ENCODE measurements at places on chromosomes 7 and 10.

DNA sequence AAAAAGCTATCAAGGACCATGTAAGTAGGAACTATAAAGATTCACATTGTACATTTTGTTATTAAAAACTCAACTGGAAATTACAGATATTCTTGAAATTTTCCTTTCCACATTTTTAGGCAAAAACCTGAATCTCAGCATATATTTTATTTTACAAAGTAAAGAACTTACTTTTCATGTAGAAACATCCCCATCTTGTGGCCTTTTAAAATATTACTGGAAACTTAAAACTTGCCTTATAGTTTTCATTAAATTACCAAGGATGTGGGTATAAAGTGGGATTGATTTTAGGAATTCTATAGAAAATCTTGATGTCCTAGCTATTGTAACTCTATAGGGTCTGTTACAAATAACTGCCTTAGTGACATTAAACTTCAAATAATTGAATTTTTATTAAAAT lies 10.6 kb downstream of the DBF4 start:
- DNase-seq = no peak

DNA sequence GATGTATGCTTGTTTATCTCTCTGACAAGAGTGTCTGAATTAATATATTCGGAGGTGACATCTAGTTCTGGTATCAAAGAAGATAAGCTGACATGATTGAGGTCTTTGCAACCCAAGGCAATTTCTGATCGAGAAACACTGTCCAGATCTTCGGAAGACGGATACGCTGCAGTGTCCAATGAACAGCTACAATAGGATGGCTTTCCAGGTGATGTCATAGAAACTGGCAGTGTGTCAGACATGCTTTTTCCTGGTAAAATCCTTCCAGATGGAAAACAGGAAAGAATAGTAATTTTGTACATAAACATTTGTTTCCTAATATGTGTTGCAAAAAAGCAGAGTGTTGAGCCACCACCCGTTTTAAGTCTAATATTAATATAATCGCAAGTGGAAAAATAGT lies 33.4 kb downstream of the VWDE start:
- DNase-seq = no peak

- no peak for DNase-seq
Measured at GRCh38 chr10:92430103-92430502, 139.1 kb downstream of the MARCHF5 start.

DNA sequence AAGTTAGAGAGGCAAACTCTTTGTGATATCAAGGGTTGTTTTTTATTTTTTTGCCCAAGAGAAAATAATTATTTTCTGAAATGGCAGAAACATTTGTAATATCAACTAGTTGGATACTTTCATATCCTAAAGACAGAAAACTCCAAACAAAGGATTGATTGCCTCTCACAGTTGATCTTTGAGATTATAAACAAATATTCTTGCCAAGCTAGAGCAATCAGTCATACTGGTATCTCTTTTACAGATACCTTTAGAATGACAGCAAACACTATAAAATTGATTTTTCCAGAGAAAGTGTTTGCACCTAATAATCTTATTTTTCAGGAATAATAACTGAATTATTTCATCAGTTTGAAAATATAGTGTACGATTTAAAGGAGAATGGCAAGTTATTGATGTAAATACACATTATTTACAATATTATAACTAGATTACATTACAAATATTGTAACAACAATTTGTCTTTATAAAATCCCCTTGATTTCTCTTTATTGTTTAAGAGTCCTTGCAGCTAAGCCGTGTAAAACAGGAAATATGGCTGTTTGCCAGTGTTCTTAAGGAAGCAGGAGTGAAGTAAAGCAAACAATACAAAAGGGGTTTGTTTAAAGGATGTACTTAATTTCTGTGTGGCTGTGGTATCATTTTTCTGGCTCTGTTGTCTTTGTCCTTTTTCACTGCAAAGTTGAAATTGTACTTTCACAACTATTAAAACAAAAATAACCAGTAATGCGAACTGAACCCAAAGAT lies 58.4 kb downstream of the MAPK8 start:
- DNase-seq = no peak

DNA sequence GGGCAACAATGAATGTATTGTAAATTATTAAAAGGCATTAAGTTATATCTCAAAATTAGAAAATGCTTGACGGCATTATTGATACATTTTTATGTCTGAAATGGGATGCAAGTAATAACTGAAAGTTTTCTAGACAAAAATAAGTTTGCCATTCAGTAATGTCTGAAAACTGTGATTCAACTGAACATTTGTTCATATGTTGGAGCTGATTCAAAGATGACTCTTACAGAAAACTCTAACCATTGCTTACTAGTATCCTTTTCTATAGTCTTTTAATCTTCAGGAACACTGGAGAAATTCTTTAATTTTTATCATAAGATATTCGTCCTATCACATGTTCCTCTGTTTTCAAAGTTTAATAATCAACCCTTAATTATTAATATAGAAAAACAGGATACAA lies 71.1 kb upstream of the TFEC start:
- DNase-seq = no peak

- DNase-seq = no peak
Measured at GRCh38 chr7:17530244-17530643, 231.8 kb downstream of the AHR start.

- DNase-seq = no peak
Measured at GRCh38 chr7:76065016-76065612, 17.2 kb downstream of the MDH2 start.

GRCh38 chr10:123552760-123553554 lies 113.2 kb upstream of the GPR26 start:
- DNase-seq = no peak

DNA sequence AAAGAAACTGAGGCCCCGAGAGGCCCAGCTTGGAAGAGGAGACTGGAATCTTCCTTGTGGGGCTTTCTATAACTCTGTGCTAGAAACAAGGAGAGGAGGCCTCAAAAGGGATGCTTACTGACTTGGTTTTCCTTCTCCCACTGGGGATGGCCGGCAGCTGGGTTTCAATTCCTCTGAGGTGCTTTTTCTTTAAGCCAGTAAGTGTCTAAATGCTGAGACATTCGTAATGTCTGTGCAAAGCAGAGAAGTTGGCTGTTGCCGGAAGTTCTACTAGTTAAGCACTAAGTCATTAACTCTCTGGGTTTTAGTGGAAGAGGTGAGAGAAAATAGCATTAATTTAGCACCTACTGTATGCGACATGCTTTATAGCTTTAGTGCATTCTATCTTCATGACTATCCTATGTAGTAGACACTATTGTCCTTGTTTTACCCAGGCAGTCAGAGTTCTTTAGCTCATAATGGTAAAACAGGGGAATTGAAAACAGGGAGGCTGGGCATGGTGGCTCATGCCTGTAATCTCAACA lies 135.2 kb downstream of the RGS10 start:
- no peak for DNase-seq

DNA sequence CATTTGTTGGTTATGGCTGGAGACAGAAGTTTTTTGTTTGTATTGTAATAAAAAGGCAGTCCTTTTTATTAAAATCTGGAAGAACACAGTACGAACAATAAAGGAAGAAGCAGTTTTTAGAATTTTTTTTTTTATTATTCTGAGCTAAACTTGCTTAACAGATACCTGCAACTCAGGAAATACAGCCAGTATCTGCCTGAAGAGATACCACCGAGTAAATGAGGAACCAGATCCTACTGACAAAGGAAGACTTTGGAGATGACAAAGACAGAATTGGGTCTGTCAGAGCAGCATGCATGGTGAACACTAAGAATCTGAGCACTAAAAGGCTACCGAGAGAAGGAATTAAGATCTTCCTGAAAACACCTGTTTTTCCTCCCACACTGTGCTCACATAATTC lies 1335.9 kb upstream of the SORCS1 start:
- no peak for DNase-seq

GRCh38 chr10:28879875-28880682 lies 202.8 kb downstream of the BAMBI start:
- DNase-seq = no peak

GRCh38 chr7:41755096-41755495 lies 52.2 kb upstream of the INHBA start:
- no peak for DNase-seq

All from epithelial cell of prostate (primary cell).